ENCODE measurements at places on chromosomes 6 and 20. TPM values are rescaled to one million over a fixed set of nuclear protein-coding genes. Genes with fewer than 3 reads are reported as not detected.

Gene ESR1
- not detected for total RNA-seq

GRCh38 chr6:111967131-111967530, 86.8 kb upstream of the CCN6 start:
- DNase-seq: no peak
- no peak overlapping the region for H3K4me3 ChIP-seq
- no peaks in the 10 kb centered on the region for H3K4me1 ChIP-seq
- H3K27ac ChIP-seq: no peak overlapping the region
- no peaks in the 10 kb centered on the region for H3K27me3 ChIP-seq

- no peak within 1 kb of the TSS for H3K4me3 ChIP-seq
- no peaks in the 10 kb centered on the region for H3K4me1 ChIP-seq
- H3K27ac ChIP-seq: no peak within 1 kb of the TSS
These were observed at the start of gene GSTA5 for GRCh38 chr6:52840763-52841585. TSS of gene GSTA5 (minus strand) at chr6:52840813.

Gene CAPN11
- total RNA-seq: 0.29 TPM

Gene SIGLEC1
- not detected for total RNA-seq

Gene SAPCD1
- total RNA-seq: 3.2 TPM

DNA sequence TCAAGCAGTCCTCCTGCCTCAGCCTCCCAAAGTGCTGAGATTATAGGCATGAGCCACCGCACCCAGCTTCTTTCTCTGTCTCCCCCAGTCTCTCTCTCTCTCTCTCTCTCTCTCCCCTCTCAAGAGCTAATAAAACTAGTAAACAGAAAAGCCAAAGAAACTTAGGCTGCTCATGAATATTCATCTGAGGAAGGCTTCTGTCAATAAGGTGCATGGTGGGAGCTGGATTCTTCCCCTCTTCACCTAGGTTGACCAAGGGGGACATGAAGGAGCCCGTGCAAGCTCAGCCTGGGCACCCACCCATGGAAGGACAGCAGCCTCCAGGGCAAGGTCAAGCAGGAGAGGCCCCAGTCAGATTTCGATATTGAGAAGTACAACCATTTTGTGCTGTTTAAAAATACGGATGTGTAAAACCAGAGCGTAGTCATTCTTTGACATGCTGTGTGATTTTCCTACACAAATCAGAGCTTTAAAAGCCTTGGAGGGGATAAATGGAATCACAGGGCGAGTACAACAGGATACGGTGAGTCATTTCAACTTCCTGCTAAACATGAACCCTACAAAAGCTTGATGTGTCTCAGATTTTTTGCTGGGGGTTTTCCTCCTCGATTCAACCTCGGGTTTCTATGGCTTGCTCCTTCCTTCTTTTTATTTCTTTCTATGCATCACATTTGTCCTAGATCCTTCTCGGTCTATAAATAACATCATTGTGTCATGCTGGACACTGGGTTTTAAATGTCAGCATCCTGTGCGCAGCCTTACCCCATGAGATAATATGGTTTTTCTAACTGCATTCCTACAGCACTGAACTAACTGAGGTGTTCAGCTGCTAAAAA, 368.9 kb upstream of the JARID2 start:
- peaks cover 18% of the 10 kb centered on the region for H3K4me1 ChIP-seq
- no peaks in the 10 kb centered on the region for H3K36me3 ChIP-seq
- H3K27ac ChIP-seq: no peak overlapping the region
- no peak overlapping the region for H3K4me3 ChIP-seq

DNA sequence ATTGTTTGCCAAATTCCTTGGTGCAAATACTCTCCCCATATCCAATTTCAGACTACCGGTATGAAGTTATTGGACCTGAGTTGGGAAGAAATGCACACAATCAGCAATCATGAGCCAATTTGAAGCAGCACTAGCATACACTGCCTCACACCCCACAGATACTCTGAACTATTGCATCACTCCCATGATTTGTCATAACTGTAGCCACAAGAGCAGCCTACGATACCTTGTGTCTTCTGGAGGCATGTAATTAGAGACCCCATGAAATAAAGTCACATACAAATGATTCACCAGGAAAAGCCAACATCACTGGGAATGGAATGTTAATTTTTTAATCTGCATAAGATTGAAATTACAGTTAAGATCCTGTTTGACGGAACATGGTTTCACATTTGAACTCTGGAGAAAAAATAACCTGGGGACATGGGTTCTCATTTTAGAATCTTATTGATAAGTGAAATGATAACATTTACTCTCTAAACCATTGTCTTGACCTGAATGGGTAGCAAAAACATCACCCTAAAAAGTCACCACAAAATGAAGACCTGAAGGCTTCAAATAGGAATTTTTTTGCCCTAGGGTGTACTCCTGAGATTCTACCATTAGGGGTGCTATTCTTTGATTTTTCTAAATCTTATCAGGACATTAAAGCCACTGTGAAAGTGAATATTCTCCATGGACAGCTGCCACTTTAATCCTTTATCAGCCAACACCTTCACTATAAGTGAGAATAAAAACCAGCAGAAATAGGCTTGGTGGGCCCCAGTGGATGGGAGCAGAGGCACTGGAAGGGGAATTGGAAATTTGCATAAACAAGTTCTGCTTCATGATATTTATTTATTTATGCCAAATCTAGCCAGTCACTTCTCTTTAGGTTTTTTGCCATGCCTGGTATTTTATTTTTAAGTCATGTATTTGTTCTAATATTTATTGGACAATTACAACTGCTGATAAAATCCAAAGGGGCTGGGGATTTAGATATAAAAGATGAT, 34.5 kb upstream of the HBS1L start:
- H3K36me3 ChIP-seq: no peaks in the 10 kb centered on the region
- H3K4me3 ChIP-seq: no peak overlapping the region
- no peak overlapping the region for H3K27ac ChIP-seq
- no peak for DNase-seq
- no peaks in the 10 kb centered on the region for H3K4me1 ChIP-seq

GRCh38 chr6:166010136-166010960, 157.3 kb downstream of the TBXT start:
- H3K27ac ChIP-seq: no peak overlapping the region
- no peak for DNase-seq
- no peaks in the 10 kb centered on the region for H3K36me3 ChIP-seq
- H3K4me3 ChIP-seq: no peak overlapping the region
- peaks cover 45% of the 10 kb centered on the region for H3K27me3 ChIP-seq

Gene MRPS10
- 33.9 TPM for total RNA-seq

Gene TCP11
- not detected for total RNA-seq

DNA sequence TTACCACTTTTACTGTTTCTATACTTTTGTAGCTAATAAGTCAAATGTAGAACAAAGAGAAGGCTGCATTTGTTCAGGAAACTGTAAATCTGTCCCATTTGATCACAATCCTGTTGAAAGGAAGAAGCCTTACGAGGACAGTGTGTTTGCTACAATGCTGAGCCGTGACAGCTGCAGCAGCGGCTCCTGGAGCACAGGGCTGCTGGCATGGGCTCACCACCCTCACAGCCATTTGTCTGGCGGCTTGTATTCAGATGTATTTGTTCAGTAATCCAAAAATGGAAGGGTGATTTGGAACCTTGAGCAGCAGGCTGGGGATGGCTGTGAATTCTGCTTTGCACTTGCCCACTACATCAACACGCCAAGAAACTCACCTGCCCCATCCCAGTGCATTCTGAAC, 5.7 kb downstream of the TUBB2A start:
- no peaks in the 10 kb centered on the region for H3K4me1 ChIP-seq
- no peak for DNase-seq
- no peaks in the 10 kb centered on the region for H3K27me3 ChIP-seq
- H3K36me3 ChIP-seq: peaks cover 55% of the 10 kb centered on the region
- no peak overlapping the region for H3K27ac ChIP-seq

DNA sequence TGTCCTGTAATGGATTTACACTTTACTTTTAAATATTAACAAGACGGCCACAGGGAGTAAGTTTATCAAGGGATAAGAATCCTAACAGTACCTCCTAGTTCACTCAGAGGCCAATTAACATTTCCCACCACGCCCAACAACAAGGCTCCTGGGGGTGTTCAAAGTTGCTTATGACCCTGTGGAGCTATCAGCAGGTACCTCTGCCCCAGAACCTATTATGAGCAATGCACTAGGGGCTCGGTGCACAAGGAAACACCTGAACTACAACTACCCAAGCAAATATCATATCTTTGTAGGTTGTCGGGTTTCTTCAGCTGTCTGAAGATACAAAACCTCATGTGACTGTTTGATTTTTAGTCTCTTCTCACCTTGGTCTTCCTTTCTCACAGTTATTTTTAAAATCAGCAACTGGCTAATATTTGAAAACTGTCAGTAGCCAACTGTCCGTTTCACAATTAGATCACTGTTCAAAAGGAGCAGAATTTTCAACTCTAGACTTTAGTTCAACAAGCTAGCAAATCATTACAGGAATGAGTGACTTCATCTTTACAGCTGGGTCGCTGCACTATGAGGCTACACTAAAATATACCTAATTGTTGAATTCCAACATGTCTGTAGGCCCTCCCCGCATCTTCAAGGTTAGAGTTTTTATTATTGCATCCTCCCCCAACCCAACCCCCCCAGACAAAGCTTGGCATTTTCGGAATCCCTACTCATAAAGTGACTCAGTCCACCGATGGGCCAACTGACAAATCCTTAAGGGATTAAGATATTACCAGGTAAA, 38.1 kb downstream of the B4GALT5 start:
- peaks cover 12% of the 10 kb centered on the region for H3K4me1 ChIP-seq
- DNase-seq: no peak
- H3K4me3 ChIP-seq: no peak overlapping the region
- no peaks in the 10 kb centered on the region for H3K27me3 ChIP-seq

DNA sequence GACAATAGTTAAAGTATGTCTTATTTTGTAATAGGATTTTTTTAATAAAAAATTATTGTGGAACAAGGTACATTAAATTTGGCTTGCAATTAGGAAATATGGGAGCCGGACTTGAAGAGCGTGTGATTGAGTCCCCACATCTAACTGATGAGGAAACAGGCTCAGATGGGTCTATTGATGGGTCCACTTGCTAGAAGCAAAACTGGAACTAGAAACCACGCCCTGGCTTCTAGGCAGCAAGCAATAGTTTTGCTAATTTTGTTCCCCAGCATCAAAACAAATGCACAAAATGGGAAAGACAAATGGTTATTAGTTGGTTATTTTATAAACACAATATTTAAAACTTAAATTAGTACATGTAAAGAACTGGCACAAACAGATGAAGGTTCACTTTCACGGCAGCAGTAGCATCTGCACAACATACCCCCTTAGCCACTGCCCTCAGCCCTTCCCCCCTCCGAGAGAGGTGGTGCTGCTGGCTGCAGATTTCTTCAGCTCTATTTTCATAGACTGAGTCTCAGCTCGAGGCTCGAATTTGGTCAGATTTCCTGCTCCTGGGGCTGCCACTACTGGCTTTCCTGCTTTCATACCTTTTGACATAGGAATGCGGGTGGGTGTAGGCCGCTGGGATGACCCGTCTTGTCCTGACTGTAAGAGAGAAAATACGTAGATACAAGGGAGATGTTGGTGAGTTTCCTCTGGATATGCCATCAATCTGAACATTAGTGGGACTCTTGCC, 23.8 kb upstream of the TMEM30A start:
- no peak overlapping the region for H3K27ac ChIP-seq
- peaks cover 8% of the 10 kb centered on the region for H3K36me3 ChIP-seq
- H3K4me1 ChIP-seq: no peaks in the 10 kb centered on the region
- DNase-seq: no peak
